ENCODE measurements at places on chromosomes 5 and 9. TPM values are rescaled to one million over a fixed set of nuclear protein-coding genes. Genes with fewer than 3 reads are reported as not detected.

DNA sequence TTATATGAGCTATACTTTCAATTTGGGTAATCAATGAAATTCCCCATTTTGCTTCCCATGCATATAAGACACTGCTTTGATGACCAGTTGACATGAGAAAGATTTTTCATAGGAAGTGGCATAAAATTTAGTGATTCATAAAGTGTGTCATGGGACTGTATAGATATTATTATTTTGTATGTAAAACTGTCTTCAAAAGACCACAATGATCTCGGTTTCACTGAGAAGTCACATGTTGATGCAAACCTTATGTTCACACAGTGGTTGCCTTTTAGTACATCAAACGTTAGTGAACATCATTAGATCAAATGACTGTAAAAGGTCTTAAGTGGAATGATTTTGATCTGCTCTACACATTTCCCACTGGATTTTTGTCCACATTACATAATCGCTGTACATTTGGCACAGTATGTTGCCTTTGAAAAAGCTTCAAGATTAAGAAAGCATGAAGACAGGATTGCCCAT, 349.2 kb upstream of the MEF2C start:
- DNase-seq, result no peak

DNA sequence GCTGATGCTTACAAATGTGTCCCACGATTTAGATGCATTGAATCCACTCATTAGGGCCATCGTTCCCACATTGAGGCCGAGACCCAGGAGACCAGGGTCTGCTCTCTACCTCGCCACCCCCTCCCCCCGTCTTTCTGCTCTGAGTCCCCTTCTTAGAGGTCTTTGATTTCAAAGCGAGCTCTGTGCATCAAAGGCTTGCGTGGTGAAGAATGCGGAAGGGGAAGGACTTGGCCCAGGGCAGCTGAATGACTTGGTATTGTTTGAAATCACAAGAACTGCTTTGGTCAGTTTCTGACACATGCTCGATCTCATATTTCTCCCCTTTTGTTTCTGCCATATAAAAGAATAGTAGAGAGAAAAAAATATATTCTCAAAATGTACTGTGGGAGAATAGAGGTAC, 78.3 kb upstream of the IRX1 start:
- DNase-seq, result no peak

- no peak for DNase-seq
These were observed 265.7 kb upstream of the EDIL3 start for GRCh38 chr5:84650429-84650828.

DNA sequence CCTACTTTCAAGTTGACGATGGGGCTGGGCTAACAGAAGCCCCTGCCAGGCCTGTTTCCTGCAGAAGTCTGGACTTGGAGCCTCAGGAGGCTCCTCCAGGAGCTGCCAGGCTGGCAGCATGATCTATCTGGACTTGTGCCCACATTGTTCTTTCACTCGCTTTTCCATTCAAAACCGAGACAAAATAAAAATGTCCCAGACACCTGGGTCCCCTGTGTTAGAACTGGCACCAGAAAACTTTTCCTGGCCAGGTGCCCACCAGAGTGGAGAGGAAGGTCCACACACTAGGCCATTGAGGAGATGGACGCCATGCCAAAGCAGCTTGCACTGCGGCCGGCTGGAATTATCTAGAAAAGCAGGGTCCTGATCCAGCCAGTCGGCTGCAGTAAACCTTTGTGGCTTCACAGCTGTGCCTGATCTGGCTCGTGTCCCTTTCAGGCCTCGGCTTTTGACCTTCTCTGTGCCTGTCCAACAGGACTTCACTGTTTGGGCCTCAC, 78.2 kb downstream of the GCNT1 start:
- DNase-seq, result no peak

HMMR gene
- 1.8 TPM for total RNA-seq

PHF24 gene
- 111 TPM for total RNA-seq

KDM3B gene
- 85.1 TPM for total RNA-seq

NEURL1B gene
- total RNA-seq, result 23.9 TPM

ACOT12 gene
- total RNA-seq, result 1.0 TPM

Data from prostate gland (tissue), 2 donors.